ENCODE measurements at places on chromosomes 2 and 18. TPM values are rescaled to one million over a fixed set of nuclear protein-coding genes. Genes with fewer than 3 reads are reported as not detected.

The SATB2 gene
- 0.07 TPM for total RNA-seq

The TUBA4B gene
- total RNA-seq = not detected

The PAX8 gene
- total RNA-seq = 0.45 TPM

- no peak for DNase-seq
Measured at GRCh38 chr2:130756874-130757668, 1.7 kb downstream of the AMER3 start.

DNA sequence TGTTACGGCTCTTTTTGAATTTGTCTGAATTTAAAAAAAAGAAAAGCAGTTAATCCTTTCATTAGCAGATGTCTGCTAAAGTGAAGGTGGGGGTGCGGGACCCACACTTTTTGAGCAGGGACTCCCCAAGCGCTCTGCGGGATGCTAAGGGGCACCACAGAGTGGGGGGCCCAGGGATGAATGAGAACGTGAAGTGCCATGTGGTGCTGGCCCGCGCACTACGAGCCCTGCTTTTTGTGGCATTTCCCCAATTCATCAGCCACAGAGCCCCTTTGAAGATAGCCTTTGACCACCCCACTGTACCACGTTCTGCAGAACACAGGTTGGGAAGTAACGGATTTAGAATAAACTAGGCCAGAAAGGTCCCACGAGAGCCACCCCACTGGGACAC is 28.6 kb downstream of the HS1BP3 start:
- no peak for DNase-seq
